H1 (cell line): ENCODE measurements at places on chromosomes 7 and 10. TPM values are rescaled to one million over a fixed set of nuclear protein-coding genes. Genes with fewer than 3 reads are reported as not detected.

DNA sequence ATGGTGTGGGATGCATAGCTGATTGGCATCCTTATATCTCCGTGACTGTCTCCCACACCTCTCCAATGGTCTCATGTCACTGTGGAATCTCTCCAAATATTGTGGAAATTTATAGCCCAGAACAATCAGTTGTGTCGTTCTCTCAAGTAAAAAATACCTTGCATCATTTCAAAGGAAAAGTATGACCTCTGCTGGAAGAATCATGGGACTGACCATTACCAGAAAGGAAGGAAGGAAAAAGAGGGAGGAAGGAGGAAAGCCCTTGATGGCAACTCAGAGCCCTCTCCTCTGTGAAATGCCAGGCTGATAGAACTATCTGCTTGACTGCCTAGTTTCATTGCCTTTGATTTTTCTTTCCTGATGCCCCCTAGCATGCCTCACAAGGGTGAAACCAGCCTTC, 76.3 kb downstream of the FOXI2 start:
- DNase-seq = no peak

Gene IQCE
- 2.2 and 3.1 TPM in 2 replicates for polyA plus RNA-seq

GRCh38 chr10:131248376-131249165, 63.0 kb downstream of the TCERG1L start:
- DNase-seq = no peak

Gene WNT2
- not detected in 2 replicates for polyA plus RNA-seq

DNA sequence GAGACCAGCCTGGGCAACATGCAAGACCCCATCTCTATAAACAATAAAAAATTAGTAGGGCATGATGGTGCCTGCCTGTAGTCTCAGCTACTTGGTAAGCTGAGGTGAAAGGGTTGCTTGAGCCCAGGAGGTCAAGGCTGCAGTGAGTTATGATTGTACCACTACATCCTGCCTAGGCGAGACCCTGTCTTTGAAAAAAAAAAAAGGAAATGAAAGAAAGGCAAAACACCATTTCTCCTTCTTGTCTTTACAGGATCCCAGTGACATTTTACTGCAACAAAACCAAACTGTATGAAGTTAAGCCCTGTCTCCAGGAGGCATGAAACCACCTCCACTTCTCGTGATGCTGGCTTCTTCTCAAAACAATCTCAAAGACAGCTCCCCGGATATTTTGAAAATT, 29.9 kb upstream of the PBLD start:
- no peak for DNase-seq

DNA sequence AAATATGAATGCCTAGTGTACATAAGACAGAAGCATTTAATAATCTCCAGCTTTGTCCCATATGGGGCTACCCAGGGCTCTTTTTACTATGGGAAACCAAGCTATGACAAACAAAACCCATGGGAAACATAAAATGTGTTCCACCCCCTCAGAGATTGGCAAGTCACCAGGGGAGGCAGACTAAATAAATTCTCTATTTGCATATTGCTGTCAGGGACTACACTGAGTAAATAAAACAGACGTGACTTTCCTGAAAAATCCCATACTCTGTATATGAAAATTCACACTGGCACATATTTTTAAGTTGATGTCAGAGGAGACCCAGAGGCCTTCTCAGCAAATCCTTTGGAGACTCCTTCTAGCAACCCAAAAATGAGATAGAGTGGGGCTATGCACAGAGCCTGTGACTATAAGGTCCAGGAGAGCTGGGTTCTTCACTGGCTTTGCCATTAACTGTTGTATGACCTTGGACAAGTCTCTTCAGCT, 44.0 kb upstream of the HPSE2 start:
- DNase-seq = no peak

GRCh38 chr10:113880236-113880635, 25.8 kb downstream of the NHLRC2 start:
- no peak for DNase-seq

Gene UCMA
- 1.2 and 1.8 TPM in 2 replicates for polyA plus RNA-seq
